IMR-90 (cell line): ENCODE measurements at places on chromosomes 2 and 18. TPM values are rescaled to one million over a fixed set of nuclear protein-coding genes. Genes with fewer than 3 reads are reported as not detected.

- H3K36me3 ChIP-seq, result no peaks in the 10 kb centered on the region
- DNase-seq, result peak; percentile 97
Measured at GRCh38 chr2:180040146-180040925, 33.2 kb upstream of the CWC22 start.

GRCh38 chr2:177313162-177313781 is 48.7 kb upstream of the NFE2L2 start:
- H3K36me3 ChIP-seq, result no peaks in the 10 kb centered on the region
- H3K4me3 ChIP-seq, result no peak overlapping the region
- H3K27ac ChIP-seq, result peak overlapping the region; percentile 96; the same call in 1 of the 2 replicates
- no peaks in the 10 kb centered on the region for H3K27me3 ChIP-seq
- H3K4me1 ChIP-seq, result peaks cover 7% of the 10 kb centered on the region
- DNase-seq, result no peak

GRCh38 chr2:17879137-17879912 is 858 bp downstream of the KCNS3 start:
- no peaks in the 10 kb centered on the region for H3K36me3 ChIP-seq
- H3K27me3 ChIP-seq, result peaks cover 32% of the 10 kb centered on the region
- H3K4me3 ChIP-seq, result peak overlapping the region; percentile 83
- DNase-seq, result peak; percentile 33
- no peaks in the 10 kb centered on the region for H3K4me1 ChIP-seq

DNA sequence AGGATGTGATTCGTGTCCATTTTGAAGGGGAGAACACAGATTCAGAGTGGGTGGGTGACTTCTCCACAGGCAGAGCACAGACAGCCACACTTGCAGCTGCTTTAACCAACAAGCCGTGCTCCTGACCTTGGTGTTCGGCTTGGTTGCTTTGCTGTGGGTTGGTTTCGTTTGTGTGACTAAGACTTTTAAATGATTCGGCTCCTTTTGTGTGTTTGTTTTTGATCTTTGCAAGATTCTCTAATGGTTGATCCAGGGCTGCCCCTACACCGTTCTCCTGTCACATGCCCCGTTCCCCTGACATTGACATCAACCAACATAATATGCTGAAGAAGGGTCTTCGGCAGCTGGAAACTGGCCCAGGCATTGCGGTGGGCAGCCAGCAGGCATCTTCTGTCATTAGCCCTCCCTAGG is 95.9 kb upstream of the MBOAT2 start:
- H3K27ac ChIP-seq, result peak overlapping the region; percentile 35
- H3K27me3 ChIP-seq, result no peaks in the 10 kb centered on the region
- peak; percentile 80 for DNase-seq
- no peak overlapping the region for H3K4me3 ChIP-seq

DNA sequence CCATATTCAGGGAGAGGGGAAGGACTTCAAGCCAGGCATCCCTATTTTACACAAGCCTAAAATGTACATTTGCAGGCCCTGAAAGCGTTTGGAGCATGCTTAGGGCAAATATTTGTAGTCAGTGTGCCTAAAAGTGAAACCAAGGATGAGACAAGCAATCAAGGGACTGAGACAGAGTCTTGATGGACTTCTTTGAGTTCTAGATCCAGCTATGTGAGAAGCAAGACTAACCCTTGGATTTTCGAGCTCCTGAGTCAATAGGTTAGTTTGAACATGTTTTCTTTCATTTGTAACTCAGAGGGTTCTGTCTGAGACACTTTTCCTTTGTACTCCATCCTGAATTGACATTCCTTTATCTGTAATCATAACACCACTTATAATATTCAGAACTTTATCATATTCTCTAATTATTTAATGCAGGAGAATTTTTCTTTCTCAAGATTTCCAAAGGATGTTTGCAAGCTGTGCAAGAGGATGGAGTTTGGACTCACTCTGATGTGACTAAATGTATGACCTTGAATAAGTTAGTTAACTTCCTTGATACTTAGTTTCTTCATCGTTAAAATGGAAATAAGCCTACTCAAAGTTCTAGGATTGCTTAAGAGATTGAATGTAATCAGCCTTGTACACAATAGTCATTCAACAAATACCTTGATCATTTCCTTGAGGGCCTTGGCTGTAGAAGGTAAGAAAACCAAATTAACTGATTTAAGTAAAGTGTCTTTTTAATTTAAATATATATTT is 1237.8 kb upstream of the ZEB2 start:
- peaks cover 16% of the 10 kb centered on the region for H3K4me1 ChIP-seq
- DNase-seq, result no peak
- no peaks in the 10 kb centered on the region for H3K36me3 ChIP-seq

- H3K36me3 ChIP-seq, result no peaks in the 10 kb centered on the region
- no peak for DNase-seq
- no peak overlapping the region for H3K4me3 ChIP-seq
- no peak overlapping the region for H3K27ac ChIP-seq
- peaks cover 50% of the 10 kb centered on the region for H3K27me3 ChIP-seq
Measured at GRCh38 chr2:105541189-105542050, 142.6 kb upstream of the FHL2 start.

- H3K27me3 ChIP-seq, result no peaks in the 10 kb centered on the region
- DNase-seq, result no peak
- H3K36me3 ChIP-seq, result peaks cover 45% of the 10 kb centered on the region
- H3K27ac ChIP-seq, result no peak overlapping the region
- no peak overlapping the region for H3K4me3 ChIP-seq
- H3K4me1 ChIP-seq, result peaks cover 12% of the 10 kb centered on the region
Measured at GRCh38 chr2:109450574-109451273, 163.0 kb downstream of the SEPTIN10 start.

- H3K4me3 ChIP-seq, result peak within 1 kb of the TSS; percentile 21
- no peaks in the 10 kb centered on the region; the same call in 1 of the 2 replicates for H3K4me1 ChIP-seq
- no peak for DNase-seq
- no peaks in the 10 kb centered on the region for H3K36me3 ChIP-seq
Measured at GRCh38 chr2:227163998-227164762, at the start of the genes COL4A3 and COL4A4. COL4A3 (plus strand) TSS chr2:227164624; CDS start chr2:227164727, 103 bp downstream. COL4A4 (minus strand) TSS chr2:227164205; CDS start chr2:227147483, 16,722 bp downstream.

DNA sequence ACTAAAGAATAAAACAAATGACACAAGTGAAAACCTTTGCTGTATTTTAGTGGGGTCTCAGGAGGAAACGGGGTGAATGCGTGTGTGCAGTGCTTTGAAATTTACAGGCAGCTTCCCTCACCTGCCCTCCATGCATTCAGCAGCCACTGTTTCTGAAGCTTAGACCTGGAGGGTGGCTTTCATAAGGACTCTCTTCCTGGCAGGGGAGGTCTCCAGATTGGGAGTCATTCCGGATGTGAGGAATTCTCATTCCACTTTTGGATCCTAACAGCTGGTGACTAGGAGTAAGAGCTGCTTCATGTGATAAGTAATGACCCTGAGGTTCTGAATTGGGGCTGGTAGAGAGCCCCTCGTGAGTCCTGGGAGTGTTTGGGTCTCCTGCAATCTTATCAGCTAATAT is 192.5 kb downstream of the SH3BP4 start:
- no peaks in the 10 kb centered on the region for H3K4me1 ChIP-seq
- no peaks in the 10 kb centered on the region for H3K36me3 ChIP-seq
- no peak overlapping the region for H3K27ac ChIP-seq
- H3K4me3 ChIP-seq, result no peak overlapping the region

GRCh38 chr18:26654616-26655524 is 106.5 kb upstream of the KCTD1 start:
- H3K27me3 ChIP-seq, result peaks cover 42% of the 10 kb centered on the region
- H3K27ac ChIP-seq, result no peak overlapping the region
- H3K4me1 ChIP-seq, result no peaks in the 10 kb centered on the region; the same call in 1 of the 2 replicates
- H3K4me3 ChIP-seq, result no peak overlapping the region
- H3K36me3 ChIP-seq, result no peaks in the 10 kb centered on the region

Gene TMEM247
- polyA plus RNA-seq, result not detected in 2 replicates

Gene KLHL29
- polyA plus RNA-seq, result 7.9 and 8.0 TPM in 2 replicates

Gene GKN1
- not detected in 2 replicates for polyA plus RNA-seq
